GM10248 (cell line): ENCODE measurements at places on chromosomes 11 and 22.

DNA sequence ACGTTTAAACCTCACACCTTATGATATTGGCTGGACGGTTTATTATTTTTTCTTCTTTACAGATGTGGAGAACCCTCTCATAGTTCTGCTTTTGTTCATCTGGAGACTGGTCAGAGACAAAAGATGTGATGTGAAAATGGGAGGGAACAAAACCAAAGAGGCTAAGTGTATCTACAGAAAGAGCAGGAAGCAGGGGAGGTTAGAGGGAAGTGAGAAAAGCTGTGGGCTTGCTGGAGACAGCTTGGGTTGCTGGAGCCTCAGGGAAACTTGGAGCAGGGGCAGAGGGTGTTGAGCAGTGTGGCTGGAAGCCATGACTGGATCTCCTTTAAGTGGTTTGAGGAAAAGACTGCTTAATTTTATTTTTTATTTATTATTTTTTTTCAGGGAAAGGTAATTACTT is 79.0 kb upstream of the SNX19 start:
- no peak for DNase-seq

DNA sequence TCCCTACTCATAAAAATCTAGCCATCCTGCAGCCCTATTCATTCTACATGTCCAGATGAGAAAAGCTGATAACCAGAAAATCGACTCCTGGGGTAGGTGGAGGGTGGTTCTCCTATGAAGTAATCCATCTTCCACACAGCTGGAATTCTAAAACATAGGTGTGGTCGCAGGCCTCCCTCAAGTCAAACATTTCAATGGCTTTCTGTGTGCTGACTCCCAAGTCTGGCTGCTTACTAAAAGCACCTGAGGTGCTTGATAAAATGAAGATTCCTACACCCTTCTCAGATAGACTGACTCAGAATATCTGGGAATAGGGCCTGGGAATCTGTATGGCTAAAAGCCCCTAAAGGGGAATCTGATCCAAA is 26.1 kb downstream of the IRAG1 start:
- no peak for DNase-seq

- DNase-seq = no peak
Measured at GRCh38 chr22:27073601-27074425, 416.4 kb downstream of the MIAT start.

GRCh38 chr11:113542420-113542819 is 67.2 kb upstream of the DRD2 start:
- no peak for DNase-seq

GRCh38 chr11:75485742-75486141 is 40.0 kb downstream of the GDPD5 start:
- no peak for DNase-seq

GRCh38 chr11:125327518-125328224 is 163.1 kb downstream of the PKNOX2 start:
- no peak for DNase-seq

- no peak for DNase-seq
Measured at GRCh38 chr22:47245786-47246185, 483.3 kb downstream of the TBC1D22A start.

GRCh38 chr11:13009476-13009920 is 382 bp downstream of the RASSF10 start:
- DNase-seq = no peak

DNA sequence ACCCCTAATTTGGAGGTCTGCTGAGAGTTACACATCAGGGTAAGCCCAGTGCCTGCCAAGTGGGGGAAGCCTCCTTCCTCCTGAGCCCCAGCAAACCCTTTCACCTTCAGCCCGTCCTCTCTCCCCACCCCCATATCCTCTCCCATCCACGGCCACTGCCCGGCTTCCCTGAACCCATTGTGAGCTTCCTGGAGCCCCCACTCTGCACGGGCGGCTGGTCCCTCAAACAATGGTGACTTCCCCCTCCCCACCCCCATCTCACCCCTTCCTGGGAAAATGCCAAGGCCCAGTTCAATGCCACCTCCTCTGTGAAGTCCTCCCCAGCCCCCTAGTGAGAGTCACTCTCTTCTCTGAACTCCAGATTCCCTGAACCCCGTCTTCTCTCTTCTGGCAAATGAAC is 17.9 kb downstream of the DNAL4 start:
- no peak for DNase-seq

- DNase-seq = no peak
Measured at GRCh38 chr11:68584991-68585524, 99.3 kb upstream of the GAL start.

GRCh38 chr11:62025487-62026105 is 58.2 kb upstream of the FTH1 start:
- DNase-seq = peak; percentile 65
